Glutamatergic neuron (in vitro differentiated cells): ENCODE measurements at places on chromosomes 1 and 21. TPM values are rescaled to one million over a fixed set of nuclear protein-coding genes. Genes with fewer than 3 reads are reported as not detected.

- DNase-seq = no peak
These were observed 9.8 kb downstream of the MX2 start for GRCh38 chr21:41371685-41372030.

- DNase-seq = no peak
These were observed 3.4 kb upstream of the PSMG1 start for GRCh38 chr21:39186676-39187075.

DNA sequence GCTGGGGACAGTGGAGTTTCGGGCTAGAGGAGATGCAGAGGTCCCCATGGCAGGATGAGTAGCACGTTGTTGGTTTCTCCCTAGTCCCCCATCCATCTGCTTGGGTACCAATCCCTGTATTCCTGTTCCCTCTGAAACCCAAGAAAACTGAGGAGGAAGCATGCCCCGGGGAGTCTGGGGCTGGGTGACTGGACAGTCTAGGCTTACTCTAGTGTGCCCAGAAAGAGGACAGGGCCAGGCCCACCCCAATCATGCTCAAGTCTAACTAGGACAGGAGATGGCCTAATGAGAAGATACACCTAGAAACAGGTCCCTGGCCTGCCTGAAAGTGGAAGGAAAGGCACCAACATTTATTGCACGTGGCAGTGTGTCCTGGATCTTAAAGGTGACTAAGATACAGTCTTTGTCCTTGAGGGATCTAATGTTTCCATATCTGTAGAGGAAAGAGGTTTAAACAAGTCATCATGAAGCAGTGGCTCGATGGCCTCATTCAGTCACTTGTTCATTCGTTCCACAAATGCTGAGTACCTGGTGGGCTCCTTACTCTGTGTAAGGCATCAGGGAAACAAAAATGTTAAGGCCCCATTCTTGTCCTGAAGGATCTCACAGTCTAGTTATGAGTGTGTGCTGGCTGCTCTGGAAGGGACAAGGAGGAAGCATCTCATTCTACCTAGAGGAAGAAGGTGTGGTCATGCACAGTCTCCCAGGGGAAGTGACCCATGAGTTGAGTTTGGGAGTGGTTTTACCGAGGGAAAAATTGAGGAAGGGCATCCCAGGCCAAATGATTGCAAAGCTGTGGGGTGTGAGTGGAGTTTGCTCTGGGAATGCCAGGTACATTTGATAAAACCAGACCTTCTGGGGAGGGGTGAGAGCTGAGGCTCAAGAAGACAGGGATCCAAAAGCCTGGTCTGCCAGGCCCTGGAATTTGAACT lies 10.0 kb downstream of the CDK18 start:
- DNase-seq = no peak

DNA sequence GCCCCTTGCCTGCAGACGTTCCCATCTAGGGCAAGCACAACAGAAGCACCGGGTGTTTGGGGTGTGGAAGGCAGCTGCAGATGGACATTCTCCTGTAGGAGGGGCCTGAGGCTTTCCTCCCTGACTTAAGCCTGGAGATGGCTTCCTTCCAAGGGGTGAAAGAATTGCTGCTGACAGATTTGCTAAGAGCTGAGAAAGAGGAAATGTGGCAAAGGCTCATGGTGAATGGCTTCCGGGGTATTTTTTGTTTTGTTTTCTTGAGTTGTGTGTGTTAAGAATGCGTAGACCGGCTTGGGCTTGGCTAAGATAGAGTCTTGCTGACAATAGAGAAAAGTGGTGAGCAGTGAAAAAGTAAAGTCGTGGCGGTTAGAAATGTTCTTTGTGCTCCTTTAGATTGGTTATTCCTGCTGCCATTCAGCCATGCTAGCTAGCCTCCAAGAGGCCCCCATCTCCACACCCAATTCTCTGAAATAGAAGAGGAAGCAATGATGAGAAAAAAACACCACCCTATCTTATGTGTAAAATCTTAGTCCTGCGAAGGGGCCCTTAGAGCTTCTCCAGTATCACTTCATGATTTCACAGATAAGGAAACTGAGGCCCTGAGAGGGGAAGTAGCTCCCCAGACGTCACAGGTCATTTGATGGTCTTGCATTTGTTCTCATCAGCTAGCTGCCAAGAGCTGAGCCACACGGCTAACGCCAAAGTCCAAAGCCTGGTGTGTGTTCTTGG lies 36.9 kb downstream of the EIF2D start:
- DNase-seq = no peak

DNA sequence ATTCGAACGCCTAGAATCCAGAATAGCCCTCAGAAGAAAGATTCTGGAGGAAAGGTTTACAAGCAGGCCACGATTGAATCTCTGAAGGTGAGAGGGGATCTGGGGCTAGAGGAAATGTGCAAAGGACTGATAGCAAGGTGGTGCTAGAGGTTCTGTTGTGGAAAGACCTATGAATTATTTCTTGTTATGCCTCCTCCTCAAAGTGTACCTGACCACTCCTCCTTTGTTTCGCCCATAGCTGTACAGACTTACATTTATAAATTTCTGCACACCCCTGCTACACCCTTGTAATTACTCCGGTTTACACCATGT lies 986 bp downstream of the TCEANC2 start:
- no peak for DNase-seq

- no peak for DNase-seq
These were observed 34.5 kb upstream of the MAP1LC3C start for GRCh38 chr1:242033447-242033846.

- no peak for DNase-seq
These were observed 94.6 kb upstream of the ARHGEF16 start for GRCh38 chr1:3359756-3360440.

DNA sequence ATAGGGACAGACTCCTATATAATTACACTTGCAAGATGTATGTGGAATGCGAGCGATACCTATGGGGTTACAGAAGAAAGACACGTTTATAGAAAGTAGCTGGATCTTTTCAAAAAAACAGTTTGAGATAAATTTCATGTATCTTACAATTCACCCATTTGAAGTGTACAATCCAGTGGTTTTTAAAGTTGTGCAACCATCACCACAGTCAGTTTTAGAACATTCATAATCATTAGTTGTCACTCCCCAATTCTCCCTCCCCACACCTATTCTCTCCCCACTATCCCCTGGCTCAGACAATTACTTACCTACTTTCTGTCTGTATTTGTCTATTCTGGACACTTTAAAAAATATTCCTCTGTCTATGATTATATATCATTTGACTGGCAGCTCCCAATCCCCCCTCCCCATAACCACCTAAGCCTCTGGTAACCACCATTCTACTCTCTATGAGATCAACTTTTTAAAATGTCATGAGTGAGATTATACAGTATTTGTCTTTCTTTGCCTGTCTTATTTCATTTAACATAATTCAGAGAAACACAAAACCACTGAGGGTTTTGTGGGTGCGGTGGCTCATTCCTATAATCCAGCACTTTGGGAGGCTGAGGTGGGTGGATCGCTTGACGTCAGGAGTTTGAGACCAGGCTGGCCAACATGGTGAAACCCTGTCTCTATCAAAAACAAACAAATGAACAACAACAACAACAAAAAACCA lies 39.1 kb downstream of the MRPS6 start:
- DNase-seq = no peak

- DNase-seq = no peak
These were observed 23.9 kb downstream of the TRPM2 start for GRCh38 chr21:44377201-44377921.

DNA sequence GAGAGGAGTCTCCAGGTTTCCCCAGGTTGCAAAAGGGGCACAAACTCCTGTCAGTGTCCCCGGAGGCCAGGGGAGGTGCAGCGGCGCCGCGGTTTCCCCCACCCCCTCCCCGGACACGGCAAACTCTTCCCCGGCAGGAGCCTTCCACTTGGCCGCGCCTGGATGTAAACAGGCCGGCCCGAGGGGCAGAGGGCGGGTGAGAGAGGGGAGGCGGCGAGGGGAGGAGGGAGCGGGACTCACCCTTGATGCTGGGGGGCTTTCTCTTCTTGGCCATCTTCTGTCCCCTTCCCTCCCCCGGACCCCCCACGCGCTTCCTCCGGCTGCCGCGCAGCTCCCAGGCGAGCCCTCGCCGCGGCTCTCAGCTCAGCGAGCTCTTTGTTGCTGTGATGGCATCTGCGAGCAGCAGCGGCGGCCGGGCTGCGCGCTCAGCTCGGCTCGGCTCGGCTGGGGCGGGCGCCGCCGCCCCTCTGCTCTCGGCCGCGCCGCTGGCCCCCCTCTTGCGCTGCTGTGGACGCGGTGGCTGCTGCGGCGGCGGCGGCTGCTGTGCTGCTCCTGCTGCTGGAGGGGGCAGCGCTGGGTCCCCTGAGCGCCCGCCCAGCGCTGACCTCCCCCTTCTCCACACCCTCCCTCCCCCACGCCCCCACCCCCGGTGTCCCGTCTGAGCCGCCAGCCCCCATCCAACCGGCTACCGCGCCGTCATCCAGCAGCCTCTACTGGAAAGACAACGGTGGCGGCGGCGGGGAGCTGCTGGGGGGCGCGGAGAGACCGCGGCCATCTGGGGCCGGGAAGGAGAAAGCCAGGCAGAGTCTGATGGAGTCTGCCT lies 4.9 kb upstream of the SLC44A5 start:
- DNase-seq = peak; percentile 72

- DNase-seq = no peak
These were observed 1304.2 kb upstream of the ADGRL4 start for GRCh38 chr1:80310703-80311245.

- DNase-seq = no peak
These were observed 25.7 kb downstream of the KCNK1 start for GRCh38 chr1:233639611-233640010.

DNA sequence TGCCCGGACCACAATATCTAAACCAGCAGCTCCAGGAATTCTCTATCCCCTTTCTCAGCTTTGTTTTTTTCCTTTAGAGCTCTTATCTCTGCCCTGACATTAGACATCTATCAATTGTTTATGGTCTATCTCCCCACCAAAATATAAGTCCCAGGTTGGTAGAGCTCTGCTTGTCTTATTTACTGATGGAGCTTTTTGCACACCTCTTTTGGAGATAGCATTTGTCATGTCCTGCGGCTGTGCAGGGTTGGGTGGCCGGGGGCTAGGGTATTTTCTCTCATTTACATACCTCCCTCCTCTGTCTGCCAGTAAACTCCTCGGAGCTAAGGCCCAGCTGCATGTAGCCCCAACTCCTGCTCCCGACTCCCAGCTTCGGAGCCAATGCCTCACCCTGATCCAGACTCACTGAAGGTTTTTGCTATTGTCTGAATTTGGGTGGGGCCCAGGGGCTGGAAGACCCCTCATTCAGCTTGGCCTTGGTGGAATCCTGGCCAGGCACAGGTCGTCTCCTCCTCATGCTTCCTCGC lies 11.1 kb upstream of the PDE9A start:
- no peak for DNase-seq

GRCh38 chr1:110425612-110426152 lies 18.2 kb upstream of the LAMTOR5 start:
- no peak for DNase-seq

- DNase-seq = no peak
These were observed 107.2 kb upstream of the VAV3 start for GRCh38 chr1:108072212-108072611.

DNA sequence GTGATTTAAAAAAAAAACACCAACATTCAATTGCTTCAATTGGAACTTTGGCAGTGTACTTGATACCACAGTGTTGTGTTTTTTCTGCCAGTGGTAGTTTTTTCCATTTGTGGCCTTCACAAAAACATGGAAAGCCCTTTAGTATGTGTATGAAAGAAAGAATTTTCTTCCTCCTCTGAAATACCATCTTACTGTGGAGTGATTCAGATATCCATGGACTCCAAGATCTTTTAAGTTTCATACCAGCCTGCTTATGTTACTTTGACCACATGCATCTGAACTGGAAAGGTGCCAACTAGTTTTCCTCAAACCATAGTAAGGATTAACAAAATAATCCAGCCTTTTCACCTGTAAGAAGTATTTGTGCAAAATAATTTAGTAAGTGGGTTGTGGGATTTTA lies 3.4 kb downstream of the PPP2R5A start:
- no peak for DNase-seq

DNA sequence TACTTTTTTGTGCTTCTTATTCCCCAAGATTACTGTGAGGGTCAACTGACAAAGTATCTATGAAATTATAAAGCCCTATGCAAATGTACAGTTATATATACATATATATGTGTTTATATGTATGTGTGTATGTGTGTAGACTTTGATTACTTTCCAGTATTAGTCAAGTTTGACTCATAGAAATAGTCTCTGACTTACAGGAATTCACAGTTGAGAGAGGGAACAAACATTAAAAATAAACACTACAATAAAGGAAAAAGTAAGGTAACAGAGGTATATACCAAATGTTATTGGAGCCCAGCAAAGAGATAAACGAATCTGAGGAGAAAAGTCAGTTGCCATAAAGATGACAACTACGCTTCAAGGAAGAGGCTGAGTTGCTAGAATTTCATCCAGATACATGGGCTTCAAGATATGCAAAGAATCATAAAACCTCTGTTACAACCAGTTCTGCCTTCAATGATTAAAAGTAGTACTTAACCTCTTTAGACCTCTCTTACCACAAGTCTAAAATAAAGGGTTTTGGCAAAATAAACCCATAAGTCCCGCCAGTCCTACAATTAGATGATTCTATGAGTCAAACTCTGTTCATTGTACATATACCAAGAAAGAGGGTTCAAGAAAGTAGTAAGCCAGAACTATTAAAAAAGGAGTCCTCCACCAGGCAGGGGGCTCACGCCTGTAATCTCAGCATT lies 7.2 kb downstream of the IFT25 start:
- DNase-seq = no peak

GRCh38 chr21:14737922-14738321 lies 191.8 kb upstream of the SAMSN1 start:
- no peak for DNase-seq

DNA sequence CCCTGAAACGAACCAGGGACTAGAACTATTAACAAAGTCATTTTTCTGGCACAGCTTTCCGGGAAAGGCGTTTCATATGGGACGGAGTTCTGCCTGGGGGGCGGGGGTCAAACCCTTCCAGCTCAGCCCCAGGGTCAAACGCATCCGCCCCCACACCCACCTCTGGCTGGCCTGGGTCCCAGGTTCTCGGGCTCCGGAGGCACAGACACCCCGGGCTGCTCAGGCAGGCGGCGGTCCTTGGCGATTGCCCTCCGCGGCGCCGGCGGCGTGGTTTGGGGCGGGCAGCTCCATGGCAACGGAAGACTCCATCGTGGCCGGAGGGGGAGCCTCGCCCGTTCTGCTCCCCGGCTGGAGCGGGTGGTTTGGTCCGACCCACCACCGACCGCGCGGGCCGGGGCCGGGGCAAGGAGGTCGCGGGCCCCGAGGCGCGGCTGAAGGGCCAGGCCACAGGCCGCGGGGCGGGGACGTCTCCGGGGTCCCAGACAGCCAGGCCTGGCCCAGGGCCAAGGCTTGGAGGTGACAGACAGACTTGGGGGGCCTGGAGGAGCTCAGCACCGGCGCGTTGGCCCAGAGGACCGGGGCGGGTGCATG lies at the start of gene CFAP74:
TSS of gene CFAP74 (minus strand) at position 246 of the 591 bp plus-strand sequence. CDS start 12,830 bp downstream, outside the sequence.
- DNase-seq = peak; percentile 89

GRCh38 chr1:155695072-155695471 lies 6.2 kb downstream of the DAP3 start:
- no peak for DNase-seq

GRCh38 chr1:216222288-216222687 lies 201.0 kb downstream of the USH2A start:
- DNase-seq = no peak

The DIRAS3 gene
- total RNA-seq = not detected

The ATP6V1G3 gene
- total RNA-seq = not detected

The ERMAP gene
- 4.9 TPM for total RNA-seq

The C4BPA gene
- not detected for total RNA-seq

The SLAMF9 gene
- not detected for total RNA-seq

The TMPRSS15 gene
- total RNA-seq = not detected

The GJA9 gene
- not detected for total RNA-seq

The FAM229A gene
- 21.8 TPM for total RNA-seq

The GPR3 gene
- total RNA-seq = 1.5 TPM

The NTNG1 gene
- 3.2 TPM for total RNA-seq

The OR2AK2 gene
- 0.49 TPM for total RNA-seq

The CRP gene
- total RNA-seq = not detected

The CCDC27 gene
- not detected for total RNA-seq

The MYBPH gene
- total RNA-seq = not detected
